ENCODE measurements at places on chromosomes 13 and 19.

DNA sequence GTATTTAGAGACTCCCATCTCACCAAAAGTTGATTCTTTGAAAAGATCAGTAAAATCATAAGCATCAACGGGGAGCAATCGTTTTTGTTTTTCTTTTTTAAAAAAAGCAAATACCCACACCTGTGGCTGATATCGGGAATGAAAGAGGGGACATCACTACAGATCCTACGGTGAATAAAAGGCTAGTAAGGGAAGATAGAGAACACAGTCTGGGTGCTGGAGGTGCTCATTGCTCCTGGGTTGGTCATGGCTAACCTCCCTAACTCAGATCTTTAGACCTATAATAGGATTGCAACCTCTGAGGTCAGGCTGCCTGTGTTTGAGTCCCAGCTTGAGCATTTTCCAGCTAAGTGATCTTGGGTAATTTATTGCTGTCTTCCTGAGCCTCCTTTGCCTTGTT, 1.1 kb downstream of the EHD2 start:
- no peak for DNase-seq

GRCh38 chr13:102846261-102847015, 606 bp downstream of the ERCC5 start:
- DNase-seq: peak; percentile 17

GRCh38 chr13:104641309-104641708, 1575.1 kb upstream of the SLC10A2 start:
- no peak for DNase-seq

DNA sequence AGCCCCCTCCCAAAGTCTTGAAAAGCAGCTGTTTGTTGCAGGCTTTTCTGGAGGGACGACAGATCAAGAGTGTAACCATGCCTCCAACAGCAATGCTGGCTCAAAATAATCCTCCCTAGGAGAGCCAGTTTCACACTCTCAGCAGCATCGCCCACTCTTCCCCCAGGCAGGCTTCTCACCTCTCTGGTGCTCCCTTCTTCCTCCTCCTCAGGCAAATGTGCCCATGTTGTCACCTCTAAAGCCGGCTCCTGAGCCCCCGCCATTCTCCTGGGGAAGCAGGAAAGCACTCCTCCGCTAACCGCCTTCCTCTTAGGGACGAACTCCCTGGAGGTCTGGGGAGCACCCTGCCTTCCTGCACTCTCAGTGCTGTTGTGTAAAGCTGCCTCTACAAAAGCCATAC, 98.9 kb upstream of the SGCG start:
- DNase-seq: no peak

GRCh38 chr13:46304546-46304945, 82.5 kb downstream of the RUBCNL start:
- DNase-seq: no peak

Data from activated T-helper 9 cell treated with anti-CD3 and anti-CD28 coated beads, Interleukin-2, amount 50 U/mL, for 16 hours (primary cell).